ENCODE measurements at places on chromosomes 16 and 17.

- H3K4me3 ChIP-seq: no peak overlapping the region
- H3K4me1 ChIP-seq: no peaks in the 10 kb centered on the region
- peaks cover 18% of the 10 kb centered on the region for H3K27me3 ChIP-seq
- no peaks in the 10 kb centered on the region for H3K36me3 ChIP-seq
Observed at GRCh38 chr17:50653738-50654137, 19.1 kb downstream of the ABCC3 start.

GRCh38 chr16:60646631-60647030 is 1389.6 kb downstream of the CDH8 start:
- no peaks in the 10 kb centered on the region for H3K4me1 ChIP-seq
- no peaks in the 10 kb centered on the region for H3K27me3 ChIP-seq
- H3K27ac ChIP-seq: no peak overlapping the region
- H3K36me3 ChIP-seq: no peaks in the 10 kb centered on the region

GRCh38 chr17:69761011-69761410 is 314.0 kb upstream of the KCNJ16 start:
- no peak overlapping the region for H3K4me3 ChIP-seq
- no peaks in the 10 kb centered on the region for H3K36me3 ChIP-seq
- H3K27me3 ChIP-seq: peaks cover 2% of the 10 kb centered on the region

DNA sequence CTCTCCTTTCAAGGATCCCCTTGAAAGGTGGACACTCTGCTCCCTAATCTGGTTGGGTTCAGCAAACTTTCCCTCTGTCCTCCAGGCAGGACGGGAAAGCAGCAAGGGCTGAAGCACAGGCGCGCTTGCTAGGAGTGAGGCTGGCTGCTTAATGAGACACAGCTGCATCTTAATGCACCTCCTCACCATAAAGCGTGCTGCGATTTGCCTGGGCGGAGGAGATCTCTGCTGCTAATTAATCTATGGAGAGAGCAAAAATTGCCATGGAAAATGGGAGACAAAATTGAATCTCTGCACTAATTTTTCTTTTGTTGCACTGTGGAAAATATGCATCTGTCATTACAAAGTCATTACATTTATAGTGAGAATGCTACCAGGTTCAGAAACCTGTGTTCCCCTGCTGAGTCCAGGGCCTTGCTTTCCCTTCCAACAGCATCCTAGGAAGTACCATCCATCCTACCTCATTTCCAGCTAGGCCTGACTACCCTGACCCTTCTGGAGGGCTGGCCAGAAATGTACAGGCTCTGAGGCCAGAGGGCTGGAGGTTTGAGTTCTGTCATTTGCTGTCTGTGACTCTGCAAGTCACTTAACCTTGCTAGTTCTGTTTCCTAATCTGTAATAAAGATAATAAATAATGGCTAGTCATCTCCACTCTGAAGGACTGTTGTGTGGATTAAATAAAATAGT is 43.5 kb upstream of the BCAR1 start:
- no peaks in the 10 kb centered on the region for H3K4me1 ChIP-seq
- peaks cover 2% of the 10 kb centered on the region for H3K27me3 ChIP-seq
- no peak overlapping the region for H3K4me3 ChIP-seq
- DNase-seq: no peak
- no peak overlapping the region for H3K27ac ChIP-seq
- H3K36me3 ChIP-seq: peaks cover 33% of the 10 kb centered on the region

- H3K27me3 ChIP-seq: no peaks in the 10 kb centered on the region
- H3K4me1 ChIP-seq: no peaks in the 10 kb centered on the region
- H3K27ac ChIP-seq: no peak overlapping the region
- no peak overlapping the region for H3K4me3 ChIP-seq
- no peak for DNase-seq
- H3K36me3 ChIP-seq: peaks cover 19% of the 10 kb centered on the region
Observed at GRCh38 chr16:11833951-11834695, 17.2 kb downstream of the RSL1D1 start.

DNA sequence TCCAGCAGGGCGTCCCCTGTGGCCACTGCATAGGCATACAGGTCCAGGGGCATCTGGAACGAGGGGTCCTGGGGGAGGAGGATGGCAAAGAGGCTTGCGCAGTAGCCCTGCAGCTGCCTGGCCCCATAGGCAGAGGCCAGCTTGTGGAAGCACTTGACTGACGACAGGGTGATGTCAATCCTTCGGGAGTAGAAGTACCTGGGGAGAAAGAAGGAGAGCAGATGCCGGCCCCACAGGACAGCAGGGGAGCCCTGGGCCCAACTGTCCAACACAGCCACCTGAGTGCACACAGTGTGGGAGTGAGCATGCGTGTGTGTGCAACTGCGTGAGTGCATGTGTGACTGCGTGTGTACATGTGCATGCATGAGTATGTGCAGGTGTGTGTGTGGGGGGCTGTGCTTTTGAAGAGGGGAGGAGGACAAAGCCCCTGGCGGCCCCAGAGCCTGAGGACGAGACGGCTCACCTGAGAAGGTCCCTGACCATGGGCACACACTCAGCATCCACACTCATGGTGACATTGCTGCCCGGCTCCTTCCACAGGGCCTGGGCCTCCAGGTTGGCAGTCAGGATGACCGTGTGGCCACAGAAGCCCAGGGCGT is 7.1 kb downstream of the LGALS3BP start:
- no peak for DNase-seq
- peaks cover 14% of the 10 kb centered on the region for H3K4me1 ChIP-seq
- H3K27me3 ChIP-seq: peaks cover 2% of the 10 kb centered on the region
- peaks cover 18% of the 10 kb centered on the region for H3K36me3 ChIP-seq
- no peak overlapping the region for H3K4me3 ChIP-seq

GRCh38 chr17:27982688-27983087 is 59.8 kb upstream of the NLK start:
- peaks cover 26% of the 10 kb centered on the region for H3K27me3 ChIP-seq
- H3K27ac ChIP-seq: no peak overlapping the region
- no peaks in the 10 kb centered on the region for H3K36me3 ChIP-seq
- H3K4me1 ChIP-seq: peaks cover 5% of the 10 kb centered on the region
- H3K4me3 ChIP-seq: no peak overlapping the region
- DNase-seq: no peak

DNA sequence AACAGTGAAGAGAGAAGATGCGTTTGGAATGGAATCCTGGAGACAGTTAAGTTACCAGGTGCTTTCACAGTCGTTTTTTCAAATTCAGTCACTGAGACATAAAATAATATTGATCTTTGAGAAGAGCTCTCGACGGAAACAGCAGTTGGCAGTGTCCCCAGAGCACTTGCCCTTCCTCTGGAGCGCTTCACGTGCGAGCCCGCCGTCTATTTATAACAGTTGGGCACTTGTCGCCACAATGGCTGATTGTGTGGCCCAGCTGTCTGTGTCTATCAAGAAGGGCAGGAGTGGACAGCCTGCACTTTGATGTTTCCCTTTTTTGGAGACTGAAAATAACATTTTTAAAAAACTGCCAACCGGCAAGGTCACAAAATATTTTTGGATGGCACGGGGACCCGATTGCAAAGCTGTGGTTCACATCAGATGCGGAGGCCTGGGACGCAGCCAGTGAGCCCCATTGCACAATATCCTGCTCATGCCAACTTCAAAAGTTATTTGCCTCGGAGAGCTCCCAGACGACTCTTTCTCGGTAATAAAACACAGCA is 62.9 kb downstream of the ADCY9 start:
- H3K4me3 ChIP-seq: no peak overlapping the region
- H3K27me3 ChIP-seq: peaks cover 3% of the 10 kb centered on the region
- no peak for DNase-seq
- H3K36me3 ChIP-seq: peaks cover 3% of the 10 kb centered on the region
- no peak overlapping the region for H3K27ac ChIP-seq

DNA sequence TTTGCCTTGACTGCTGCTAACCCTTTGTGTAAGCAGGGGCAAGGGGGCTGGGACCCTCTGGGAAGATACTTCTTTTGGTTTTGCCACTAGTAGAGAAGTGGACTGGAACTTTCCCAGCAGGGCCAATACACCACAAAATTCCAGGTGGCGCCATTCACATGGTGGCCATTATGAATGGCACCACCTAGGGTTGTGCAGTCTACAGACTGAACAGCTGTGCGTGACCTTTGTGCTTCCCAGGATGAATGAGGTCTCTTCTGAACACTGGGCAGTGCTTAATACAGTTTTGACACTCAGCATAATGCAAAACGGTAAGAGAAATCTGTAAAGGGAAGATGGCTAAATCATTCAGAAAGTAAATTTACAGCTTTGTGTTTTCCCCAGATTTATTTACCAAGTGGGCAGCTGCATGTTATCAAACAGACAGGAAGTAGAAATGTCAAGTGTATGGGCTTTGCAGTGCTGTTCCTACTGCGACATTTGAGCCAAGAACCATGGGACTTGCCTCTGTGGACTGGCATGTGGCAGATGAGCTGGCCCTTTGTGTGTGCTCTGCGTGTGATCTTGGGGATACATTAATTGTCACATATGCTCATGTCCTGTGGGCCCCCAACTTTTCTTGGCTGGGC is 9.2 kb downstream of the SYT17 start:
- H3K27me3 ChIP-seq: peaks cover 5% of the 10 kb centered on the region
- DNase-seq: no peak
- H3K36me3 ChIP-seq: no peaks in the 10 kb centered on the region

Measured in activated T-helper 1 cell treated with anti-CD3 and anti-CD28 coated beads, Interleukin-12 subunit alpha, Interleukin-12 subunit beta, Interleukin-2, Interleukin-4 antibody, amounts not matched to agents 30 ng/mL and 10 ng/mL and 1 ng/mL, durations not matched to agents 14 hours and 24 hours and 36 hours (primary cell).